ENCODE measurements at places on chromosomes 5 and 9.

DNA sequence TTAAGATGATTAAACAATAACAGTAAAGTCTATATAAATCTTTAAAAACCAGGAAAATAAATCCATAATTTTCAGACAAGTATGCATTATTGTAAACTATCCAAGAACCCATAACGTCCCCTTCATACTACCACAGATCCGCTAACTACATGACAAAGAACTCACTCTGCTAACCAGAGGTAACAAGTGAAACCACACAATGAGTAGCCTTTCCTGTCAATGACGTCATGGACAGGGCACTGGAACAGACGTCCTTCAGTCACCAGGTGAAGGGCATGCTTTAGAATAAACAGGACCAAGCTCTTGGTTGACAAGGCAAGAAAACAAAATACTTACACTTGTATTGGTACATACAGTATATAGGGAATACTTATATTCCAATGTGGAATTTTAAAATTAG, 45.2 kb downstream of the RNF130 start:
- DNase-seq = no peak

DNA sequence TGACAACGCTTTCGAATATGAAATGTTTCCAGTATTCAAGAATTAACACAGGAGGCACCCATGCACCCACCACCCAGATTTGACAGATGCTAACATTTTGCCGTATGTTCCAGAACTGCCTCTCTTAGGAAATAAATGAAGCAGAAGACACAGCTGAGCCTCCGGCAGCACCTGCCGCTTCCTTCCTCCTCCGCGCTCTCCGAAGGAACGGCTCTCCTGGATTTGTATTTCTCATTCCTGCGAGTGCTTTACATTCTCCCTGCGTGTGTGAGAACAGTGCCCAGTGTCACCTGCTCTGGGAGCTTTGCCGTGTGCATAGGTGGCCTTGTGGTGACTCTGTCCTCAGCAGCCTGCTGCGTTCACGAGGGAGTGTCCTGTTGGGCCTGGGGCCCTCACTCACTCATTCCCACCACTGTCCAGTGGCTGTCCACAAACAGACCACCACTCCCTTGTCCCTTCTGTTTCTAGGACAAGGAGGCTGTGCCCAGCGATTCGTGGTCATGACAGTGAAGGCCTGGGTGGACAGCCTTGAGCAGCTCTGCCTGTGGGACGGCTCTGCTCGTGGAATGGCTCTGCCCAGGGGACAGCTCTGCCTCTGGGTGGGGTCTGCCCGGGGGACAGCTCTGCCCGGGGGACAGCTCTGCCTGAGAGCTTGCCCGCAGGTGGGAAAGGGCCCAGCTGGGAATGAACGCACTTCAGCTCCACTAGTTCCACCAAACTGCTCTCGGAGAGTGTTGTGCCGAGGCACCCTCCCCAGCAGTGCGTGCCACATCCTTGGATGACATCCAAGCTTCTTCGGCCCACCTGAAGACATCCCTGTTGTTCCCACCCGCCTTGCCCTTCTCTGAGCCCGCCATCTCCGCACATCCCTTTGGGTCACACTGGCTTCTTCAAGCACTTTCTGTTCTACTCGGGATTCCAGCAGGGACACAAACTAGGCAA, 170.5 kb upstream of the PPP1R26 start:
- DNase-seq = no peak

DNA sequence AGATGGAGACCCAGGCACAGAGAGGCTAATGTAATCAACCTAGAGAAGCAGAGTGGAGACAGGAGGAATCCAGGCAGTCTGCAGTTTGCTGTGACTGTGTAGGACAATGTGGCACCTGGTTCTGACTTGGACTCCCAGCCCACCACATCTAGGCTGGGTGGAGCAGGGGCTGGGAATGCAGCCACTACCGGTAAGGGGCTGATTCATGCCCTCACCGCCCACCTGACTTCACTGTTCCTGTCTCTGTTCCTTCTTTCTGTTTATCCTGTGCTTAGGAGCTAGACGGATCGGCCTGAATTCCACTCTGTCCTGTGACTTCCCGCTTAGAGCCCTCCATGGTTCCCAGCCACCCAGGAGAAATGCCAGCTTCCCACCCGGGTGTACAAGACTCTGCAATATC, 2.6 kb downstream of the PDLIM4 start:
- DNase-seq = no peak

DNA sequence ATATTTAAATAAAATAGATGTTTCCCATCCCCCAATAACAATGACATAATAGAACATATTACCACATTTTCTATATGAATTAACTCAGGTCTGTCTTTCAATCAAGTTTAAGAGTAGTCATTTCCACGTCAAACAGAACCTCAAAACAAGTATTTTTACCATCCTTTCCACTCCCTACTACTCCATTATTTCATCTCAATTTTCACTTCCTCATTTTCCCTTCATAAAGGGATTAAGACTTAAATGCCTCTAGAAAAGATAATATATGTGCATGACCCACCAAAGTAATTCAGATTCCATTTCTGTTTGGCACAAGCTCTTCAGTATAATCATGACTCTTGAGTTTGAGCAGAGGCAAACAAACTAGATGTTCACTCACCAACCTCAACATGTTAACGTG, 40.4 kb downstream of the ELOVL7 start:
- DNase-seq = no peak

DNA sequence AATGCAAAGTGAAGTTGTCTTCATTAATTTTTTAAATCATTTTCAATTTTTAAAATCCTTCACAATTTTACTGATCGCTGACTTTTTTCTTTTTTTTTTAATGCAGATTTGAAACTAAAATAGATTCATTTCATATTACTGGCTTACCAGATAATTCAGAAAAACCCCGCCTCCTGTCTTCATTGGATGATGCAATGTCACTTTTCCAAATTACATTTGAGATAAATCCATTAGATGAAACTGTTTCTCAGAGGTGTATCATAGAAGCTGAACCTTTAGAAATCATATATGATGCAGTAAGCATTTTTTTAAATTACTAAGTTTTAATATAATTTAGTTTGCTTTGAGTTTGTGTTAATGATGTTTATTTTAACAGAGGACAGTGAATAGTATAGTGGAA, 60.6 kb downstream of the VPS13A start:
- DNase-seq = no peak

DNA sequence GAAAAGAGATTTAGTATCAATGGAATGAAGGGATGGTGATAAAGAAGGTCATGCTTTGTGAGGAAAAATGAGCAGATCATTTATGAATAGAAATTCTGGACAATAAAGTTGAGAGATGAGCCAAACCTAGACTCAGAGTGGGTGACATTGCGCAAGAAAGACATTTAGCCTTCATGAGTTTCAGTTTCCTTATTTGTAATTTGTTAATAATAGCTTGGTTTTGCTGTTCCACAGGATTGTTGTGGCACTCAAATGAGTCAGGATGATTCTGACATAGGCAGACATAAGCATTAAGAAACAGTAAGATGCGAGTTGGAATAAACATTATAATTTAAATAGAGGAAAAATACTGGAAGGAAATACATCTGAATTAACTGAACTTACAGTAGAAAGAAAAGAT, 34.8 kb downstream of the ITGA2 start:
- DNase-seq = no peak

DNA sequence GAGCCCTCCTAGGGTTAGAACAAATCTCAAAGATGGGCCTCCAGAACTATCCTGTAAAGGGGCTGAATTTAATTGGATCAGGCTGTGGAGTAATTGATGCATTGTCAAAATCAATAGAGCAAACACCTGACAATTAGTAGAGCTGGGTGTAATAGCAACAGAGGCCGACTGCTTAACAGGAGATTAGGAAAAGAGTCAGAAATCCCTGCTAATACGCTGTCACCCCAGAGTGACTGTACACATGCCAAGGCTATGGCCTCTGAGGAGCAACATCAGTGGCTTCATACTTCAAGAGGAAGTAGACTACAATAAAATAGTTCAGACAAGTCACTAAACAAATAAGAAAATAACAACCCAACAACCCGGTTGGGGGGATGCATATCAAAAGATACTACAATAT, 18.7 kb upstream of the GRPEL2 start:
- no peak for DNase-seq

- no peak for DNase-seq
Measured at GRCh38 chr9:131997779-131998178, 81.9 kb downstream of the MED27 start.

- no peak for DNase-seq
Measured at GRCh38 chr9:96122751-96123150, 179.2 kb downstream of the HSD17B3 start.

- DNase-seq = no peak
Measured at GRCh38 chr9:85115473-85115872, 445.9 kb downstream of the NTRK2 start.

- no peak for DNase-seq
Measured at GRCh38 chr5:140235791-140236551, 61.0 kb downstream of the CYSTM1 start.

- DNase-seq = no peak
Measured at GRCh38 chr5:137705106-137705505, 30.8 kb downstream of the KLHL3 start.

DNA sequence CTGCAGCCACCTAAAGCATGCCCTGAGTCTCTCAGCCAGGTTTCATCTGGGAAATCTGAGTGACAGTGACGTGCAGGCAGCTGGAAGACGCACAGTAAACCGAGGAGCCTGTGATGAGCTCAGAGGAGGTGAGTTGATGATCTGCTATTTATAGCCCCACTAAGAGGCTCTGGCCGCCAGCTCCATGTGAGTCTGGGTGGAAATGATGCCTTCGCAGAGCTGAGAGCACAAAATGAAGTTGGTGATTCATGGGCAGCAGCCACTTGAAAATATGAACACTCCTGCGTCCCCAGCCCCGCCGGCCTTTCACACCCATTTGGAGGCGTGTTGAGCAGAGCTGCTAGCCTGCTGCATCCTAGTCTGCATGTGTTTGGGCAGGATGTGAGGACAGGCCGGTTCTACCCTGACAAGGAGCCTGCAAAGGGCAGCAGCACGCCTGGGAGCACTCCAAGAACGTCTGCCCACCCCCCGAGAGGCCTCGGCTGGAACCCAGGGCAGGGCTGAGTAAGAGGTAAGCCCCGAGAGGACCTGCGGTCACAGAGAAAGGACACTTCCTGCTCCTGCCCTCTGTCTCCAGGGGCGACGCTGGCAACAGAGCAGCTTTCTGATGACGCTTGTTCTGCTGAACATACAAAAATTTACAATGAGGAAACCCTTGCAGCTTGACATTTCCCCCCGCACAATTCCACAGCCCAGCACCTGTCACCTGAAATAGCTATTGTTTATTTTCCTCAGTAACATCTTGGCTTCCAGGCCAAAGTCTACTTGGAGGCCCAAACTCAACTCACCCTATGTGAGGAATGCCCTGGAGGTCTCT, 25.1 kb upstream of the CDKN2AIPNL start:
- DNase-seq = peak; percentile 57

GRCh38 chr5:127602896-127603844, 45.7 kb upstream of the CTXN3 start:
- no peak for DNase-seq

DNA sequence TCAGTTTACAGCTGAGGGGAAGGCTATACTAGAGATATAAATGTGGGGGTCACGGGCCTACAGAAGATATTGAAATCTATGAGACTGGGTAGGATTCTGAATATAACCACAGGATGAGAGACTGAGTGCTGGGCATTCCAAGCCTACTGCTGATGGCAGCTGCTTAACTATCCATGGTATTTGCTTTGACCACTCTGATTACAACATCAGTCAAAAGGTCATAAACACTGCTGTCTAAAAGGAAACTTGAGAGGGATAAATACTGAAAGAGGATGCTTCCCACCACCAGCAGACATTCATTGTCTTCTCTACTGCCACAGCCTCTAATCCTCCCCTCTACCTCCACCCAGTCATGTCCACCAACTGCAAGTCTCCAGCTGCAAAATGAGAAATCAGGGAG, 3.8 kb downstream of the ZNF622 start:
- no peak for DNase-seq

DNA sequence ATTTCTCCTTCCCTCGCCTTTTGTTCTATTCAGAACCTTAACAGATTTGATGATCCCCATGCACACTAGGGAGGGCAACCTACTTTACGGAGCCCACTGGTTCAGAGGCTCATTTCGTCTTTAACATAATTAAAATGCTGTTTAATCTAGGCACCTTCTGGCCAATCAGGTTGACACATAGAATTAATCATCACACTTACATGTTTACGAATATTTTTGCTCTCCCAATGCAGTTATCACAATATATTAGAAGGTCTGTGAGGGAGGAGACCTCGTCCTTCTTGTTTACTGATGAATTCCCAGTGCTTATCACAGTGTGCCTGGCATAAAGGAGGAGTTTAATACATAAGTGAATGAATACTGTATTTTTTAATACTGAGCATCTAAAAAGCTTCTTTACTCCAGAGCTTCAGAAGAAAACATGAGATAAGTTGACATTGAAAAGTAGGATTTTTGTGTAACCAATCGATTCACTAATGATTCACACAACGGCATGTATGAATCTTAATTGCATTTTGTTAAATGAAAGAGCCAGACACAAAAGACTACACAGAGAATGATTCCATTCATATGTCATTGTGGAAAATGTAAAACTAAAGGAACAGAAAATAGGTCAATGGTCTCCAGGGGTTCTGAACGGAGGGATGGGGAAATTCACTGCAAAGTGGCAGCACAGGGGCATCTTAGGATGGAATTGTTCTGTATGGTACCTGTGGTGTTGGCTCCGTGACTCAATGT, 78.6 kb upstream of the VCAN start:
- DNase-seq = no peak

GRCh38 chr9:137631345-137632229, 12.8 kb downstream of the EHMT1 start:
- DNase-seq = no peak
